ENCODE measurements at places on chromosomes 7 and 10. TPM values are rescaled to one million over a fixed set of nuclear protein-coding genes. Genes with fewer than 3 reads are reported as not detected.

GRCh38 chr10:95217476-95217875 is 23.4 kb downstream of the ACSM6 start:
- DNase-seq: no peak

DNA sequence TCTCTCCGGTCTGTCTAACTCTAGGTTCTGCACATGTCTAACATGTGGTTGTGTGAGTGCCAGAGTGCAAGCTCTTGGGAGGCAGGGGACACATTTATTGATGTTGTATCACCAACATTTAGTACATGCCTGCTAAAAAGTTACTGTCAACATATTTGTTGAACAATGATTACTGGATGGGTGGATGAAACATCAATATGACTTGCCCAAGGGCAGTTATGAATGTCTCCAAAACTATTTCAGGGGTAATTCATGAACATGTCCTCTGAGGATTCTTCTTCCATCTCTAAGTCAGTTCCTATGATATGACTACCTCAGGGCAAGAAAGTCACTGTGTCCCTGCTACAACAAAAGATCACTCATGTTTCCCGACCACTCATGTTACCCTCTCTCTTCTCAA is 91.3 kb upstream of the STEAP1B start:
- DNase-seq: no peak

DNA sequence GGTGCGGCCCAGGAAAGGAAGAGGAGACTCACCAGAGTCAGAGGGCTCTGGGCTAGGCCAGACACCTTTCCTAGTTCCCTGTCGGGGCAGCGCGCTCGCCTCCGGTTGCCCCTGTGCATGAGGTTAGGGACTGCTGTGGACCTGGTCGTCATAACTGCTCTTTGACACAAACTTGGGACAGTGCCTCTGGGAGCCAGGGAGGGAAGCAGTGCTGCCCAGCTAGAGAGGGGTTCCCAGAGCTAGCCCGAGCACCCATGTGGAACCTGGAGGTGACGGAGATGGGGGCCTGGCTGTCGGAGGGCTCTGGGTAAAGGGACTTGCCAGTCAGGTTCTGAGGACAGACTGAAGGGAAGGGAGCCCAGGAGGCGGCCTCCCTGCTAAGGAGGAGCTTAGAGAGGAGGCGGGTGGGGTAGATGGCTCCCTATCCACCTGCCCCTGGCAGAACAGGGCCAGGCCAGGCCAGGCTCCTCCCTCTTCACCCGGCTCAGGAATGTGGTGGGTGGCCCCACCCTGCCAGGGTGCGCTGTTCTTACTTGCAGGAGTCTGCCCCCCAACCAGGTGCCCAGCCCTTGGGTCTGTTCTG is 29.7 kb downstream of the AGAP3 start:
- no peak for DNase-seq

- DNase-seq: no peak
These were observed 87.3 kb upstream of the STK17A start for GRCh38 chr7:43495572-43495971.

DNA sequence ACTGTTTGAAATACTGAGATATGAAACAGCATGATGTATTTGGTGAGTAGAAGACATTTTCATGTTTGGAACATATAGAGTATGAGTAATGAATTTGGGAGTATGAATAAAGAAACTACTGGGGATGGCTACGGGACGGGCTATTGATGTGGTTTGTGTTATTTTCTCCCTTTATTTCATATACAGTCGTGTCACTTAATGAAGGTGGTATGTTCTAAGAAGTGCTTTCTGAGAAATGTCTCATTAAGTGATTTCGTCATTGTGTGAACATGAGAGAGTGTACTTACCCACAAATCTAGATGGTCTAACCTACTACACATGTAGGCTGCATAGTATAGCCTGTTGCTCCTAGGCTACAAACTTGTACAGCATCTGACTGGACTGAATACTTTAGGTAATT is 106.3 kb downstream of the CCNY start:
- no peak for DNase-seq

DNA sequence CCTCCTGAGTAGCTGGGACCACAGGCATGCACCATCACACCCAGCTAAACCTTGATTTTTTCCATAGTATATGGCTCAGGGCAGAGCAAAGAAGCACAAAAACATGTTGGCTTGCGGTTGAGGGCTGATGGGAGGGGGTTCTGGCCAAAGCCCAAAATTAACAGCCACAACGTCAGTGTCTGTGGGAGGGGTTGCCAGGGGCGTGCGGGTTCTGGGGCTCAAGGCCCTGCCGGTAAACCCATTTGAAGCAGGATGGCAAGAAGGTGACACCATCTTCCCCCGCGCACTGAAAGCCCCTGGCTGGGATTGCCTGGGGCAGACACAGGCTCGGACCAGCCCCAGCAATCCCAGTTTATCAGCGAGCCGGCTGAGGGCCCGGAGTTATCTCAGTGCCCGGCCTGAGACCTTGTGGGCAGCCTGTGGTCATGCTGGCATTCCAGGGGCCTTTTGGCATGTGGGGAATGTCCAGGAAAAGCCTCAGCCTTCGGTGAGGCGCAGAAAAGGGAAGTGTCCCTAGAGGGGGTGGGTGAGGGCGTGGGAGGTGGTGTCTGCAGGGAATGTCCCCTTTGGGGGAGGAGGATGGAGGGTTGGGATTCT is 167.7 kb upstream of the TNRC18 start:
- no peak for DNase-seq

DNA sequence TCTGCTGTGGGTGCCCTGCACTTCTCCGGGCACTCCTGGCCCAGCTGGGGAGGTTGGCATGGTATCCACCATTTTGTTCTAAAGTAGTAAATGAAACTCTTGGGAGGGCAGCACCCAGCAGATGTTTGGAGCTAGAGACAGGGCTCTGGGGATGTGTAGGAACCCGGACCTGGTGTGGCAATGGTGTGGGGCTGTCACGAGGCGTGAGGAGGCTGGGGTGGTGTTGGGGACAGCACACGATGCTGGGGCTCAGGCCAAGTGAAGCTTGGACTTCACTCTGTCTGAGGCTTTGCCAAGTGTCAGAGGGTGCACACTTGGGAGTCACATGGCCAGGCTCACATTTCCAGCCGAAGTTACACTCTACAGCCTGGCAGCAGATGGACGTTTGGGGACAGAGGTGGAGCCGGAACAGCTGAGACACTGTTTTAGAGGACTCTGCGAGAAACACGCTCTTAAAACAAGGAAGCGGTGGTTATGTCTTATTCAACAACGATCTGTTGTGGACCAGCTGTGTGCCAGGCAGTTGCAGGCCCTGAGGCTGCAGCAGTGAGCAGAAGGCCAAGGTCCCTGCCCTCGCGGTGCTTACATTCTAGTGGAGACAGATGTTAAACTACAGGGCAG is 118.2 kb downstream of the CUX1 start:
- DNase-seq: no peak

Gene COL1A2
- total RNA-seq: 76.0 TPM
